ENCODE measurements at places on chromosomes 12 and 14.

DNA sequence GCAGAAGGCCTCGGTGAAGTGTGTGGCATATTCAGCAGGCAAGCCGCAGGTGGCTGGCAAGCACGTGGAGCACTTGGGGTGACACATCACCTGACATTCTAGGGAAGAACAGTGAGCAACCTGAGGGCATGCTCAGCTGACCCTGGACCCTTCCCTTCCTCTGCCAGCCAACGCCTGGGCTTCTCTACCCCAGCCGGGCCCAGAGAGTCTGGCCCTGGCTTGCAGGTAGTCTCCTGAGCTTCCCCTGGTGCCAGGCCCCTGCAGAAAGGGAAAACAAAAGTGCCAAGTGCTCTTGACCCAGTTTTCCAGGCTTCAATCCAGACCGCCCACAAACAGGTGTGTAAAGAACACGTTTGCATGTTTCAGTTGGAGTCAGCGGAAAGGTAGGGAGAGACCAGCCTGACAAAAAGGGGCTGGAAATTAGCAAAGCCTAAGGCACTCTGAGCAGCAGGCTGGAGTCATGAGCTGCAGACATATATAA is 45.7 kb downstream of the PRKAB1 start:
- no peak overlapping the region for H3K4me3 ChIP-seq
- H3K36me3 ChIP-seq, result no peaks in the 10 kb centered on the region
- no peaks in the 10 kb centered on the region for H3K4me1 ChIP-seq
- H3K27ac ChIP-seq, result no peak overlapping the region

GRCh38 chr12:95017482-95017881 is 14.0 kb upstream of the NDUFA12 start:
- peaks cover 12% of the 10 kb centered on the region for H3K36me3 ChIP-seq
- no peak overlapping the region for H3K27ac ChIP-seq
- no peaks in the 10 kb centered on the region for H3K4me1 ChIP-seq
- no peaks in the 10 kb centered on the region for H3K27me3 ChIP-seq

DNA sequence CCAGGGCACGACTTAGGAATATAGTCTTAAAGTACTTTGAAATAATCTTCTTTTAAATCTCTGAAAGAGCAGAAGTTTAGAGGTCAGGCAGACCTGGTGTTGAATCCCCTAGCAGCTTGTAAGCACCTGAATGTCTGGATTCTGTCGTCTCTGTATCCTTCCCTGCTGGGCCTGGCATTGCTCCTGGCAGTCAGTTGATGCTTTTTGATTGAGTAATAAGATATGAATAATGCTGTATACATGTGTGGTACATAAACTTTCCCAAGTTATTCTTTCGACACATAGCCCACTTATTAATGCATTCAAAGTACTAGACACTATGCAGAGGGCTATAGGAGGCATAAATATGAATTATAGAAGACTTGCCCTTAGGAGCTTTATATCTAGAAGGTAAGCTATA is 31.4 kb downstream of the EVL start:
- peaks cover 66% of the 10 kb centered on the region for H3K4me1 ChIP-seq
- peak overlapping the region; percentile 18 for H3K4me3 ChIP-seq

DNA sequence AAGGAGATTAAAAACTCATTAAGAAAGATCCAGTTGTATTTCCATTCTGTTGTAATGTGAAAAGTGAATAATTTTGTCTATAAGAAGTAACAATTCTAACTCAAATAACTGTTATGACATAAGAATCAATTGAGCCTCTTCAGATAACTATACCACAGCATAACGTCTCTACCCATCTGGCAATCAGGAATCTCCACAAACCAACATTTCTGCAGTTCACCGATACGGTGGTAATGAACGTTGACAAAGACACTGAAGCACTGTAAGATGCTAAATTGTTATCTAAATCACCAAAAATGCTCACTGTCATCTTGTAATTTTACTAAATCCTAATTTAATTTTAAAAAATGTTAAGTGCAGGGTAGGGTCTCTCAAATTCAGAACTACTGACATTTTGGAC is 130.9 kb upstream of the USP15 start:
- H3K27ac ChIP-seq, result no peak overlapping the region
- H3K36me3 ChIP-seq, result no peaks in the 10 kb centered on the region
- no peak overlapping the region for H3K4me3 ChIP-seq
- H3K27me3 ChIP-seq, result no peaks in the 10 kb centered on the region
- no peak for DNase-seq
- no peaks in the 10 kb centered on the region for H3K4me1 ChIP-seq

DNA sequence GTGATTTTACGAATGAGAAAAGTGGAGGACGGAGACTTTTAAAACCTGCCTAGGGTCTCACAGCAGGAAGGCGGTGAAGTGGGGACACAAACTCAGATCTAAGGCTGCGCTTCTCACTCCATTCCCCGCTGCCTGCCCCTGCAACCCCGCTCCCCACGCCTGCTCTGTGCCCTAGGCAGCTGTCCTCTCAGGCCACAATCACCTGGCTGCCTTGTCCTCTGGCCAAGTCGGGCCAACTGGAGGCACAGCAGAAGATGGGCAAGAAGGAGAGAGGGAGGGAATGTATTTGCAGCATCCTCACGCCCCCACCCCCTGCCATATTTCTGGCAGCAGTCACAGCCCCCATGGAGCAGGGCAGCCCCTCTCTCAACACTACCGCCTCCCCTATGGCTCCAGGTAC is 94.9 kb downstream of the CHGA start:
- H3K4me1 ChIP-seq, result peaks cover 39% of the 10 kb centered on the region
- H3K27me3 ChIP-seq, result no peaks in the 10 kb centered on the region
- DNase-seq, result no peak
- H3K27ac ChIP-seq, result peak overlapping the region; percentile 61
- no peak overlapping the region for H3K4me3 ChIP-seq

DNA sequence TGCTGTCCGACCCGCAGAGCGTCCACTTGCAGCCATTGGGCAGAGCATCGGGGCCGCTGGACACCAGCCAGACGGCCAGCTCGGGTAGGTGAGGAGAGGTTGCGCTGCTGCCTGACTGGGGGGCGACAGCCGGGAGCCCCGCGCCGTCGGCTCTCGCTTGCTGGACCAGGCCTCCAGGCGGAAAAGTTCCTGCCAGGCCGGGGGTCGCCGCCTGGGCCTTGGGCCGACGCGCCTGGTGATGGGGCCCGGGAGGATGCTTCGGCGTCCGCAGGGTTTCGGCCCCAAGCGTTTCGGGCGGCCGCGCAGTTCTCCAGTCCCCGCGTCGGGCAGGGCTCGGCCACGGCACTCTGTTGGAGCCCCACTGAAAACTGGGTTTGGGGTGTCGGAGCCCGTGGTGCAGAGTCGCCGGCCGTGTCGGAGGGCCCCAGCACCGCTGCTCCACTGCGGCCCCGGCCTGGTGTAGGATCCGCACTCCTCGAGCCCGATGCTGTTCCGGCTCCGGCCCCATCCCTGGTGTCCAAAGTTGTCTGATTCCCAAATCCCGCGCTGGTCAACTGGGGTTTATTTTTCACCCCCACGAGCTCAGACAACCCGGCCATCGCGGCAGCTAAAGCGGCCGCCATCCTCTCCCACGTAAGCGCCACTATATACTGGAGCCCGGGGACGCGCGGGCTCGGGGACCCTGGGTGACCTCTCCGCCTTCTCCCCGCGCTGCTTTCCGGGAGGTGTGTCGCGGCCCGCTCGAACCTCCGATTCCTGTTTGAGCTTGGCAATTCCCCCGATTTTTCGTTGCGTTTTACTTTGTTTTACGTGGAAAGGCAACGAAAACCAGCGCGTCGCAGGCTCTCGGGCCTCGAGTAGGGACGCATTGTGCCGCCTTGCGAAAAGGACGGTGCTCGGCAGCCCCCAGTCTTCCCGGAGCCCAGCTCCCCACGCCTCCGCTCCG is 872 bp downstream of the VSX2 start:
- peak overlapping the region; percentile 69 for H3K4me3 ChIP-seq
- no peak for DNase-seq
- H3K4me1 ChIP-seq, result peaks cover 14% of the 10 kb centered on the region
- no peak overlapping the region for H3K27ac ChIP-seq
- peaks cover 3% of the 10 kb centered on the region for H3K36me3 ChIP-seq

DNA sequence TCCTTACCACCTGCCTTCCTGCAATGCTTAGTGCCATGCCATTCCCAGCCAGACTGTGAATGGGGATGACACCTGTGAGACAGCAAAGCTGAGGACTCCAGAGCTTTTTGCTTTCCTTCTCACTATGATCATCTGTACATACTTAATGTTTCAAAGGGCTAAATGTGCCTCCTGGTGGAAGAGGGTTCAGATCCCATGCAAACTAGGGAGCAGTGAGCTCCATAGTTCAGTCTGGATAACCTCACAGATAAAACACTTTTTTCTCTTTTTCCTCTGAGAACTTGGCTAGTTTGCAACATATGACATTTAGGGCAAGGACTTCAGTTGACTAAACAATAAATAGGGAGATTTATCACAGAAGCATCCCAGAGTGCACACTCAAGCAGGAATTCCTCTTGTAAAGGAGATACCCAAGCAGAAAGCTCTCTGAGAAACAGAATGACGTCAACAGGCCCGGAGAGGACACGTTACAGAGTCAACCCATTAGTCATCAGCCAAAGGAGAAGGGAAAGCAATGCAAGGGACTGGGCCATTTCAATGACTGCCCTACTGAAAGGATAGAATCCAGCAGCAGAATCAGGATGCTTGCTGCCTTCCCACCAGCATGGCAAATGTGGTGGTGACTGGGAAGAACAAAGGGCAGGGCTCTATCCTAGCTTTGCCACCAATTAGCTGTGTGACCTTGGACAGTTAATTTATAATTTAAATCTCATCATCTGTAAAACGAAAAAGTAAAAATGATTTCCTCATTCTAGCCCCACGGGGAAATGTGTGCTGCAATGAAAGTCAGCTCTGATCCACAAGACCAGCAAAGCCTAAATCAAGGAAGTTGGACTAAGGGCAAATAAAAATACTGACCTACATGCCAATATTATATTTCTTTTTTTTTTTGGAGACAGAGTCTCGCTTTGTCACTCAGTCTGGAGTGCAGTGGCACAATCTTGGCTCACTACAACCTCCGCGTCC is 80.8 kb upstream of the ACTN1 start:
- H3K4me1 ChIP-seq, result peaks cover 4% of the 10 kb centered on the region
- DNase-seq, result no peak
- H3K27me3 ChIP-seq, result no peaks in the 10 kb centered on the region
- H3K36me3 ChIP-seq, result peaks cover 54% of the 10 kb centered on the region
- H3K27ac ChIP-seq, result peak overlapping the region; percentile 15

- H3K36me3 ChIP-seq, result peaks cover 24% of the 10 kb centered on the region
- no peak overlapping the region for H3K4me3 ChIP-seq
Observed at GRCh38 chr12:89859508-89860220, 151.0 kb upstream of the ATP2B1 start.

GRCh38 chr12:95538656-95539055 is 12.6 kb downstream of the USP44 start:
- no peaks in the 10 kb centered on the region for H3K4me1 ChIP-seq
- H3K4me3 ChIP-seq, result no peak overlapping the region
- peaks cover 4% of the 10 kb centered on the region for H3K36me3 ChIP-seq
- DNase-seq, result no peak
- peaks cover 10% of the 10 kb centered on the region for H3K27me3 ChIP-seq

- no peaks in the 10 kb centered on the region for H3K27me3 ChIP-seq
- no peak for DNase-seq
- peaks cover 14% of the 10 kb centered on the region for H3K4me1 ChIP-seq
- H3K4me3 ChIP-seq, result no peak overlapping the region
- H3K27ac ChIP-seq, result peak overlapping the region; percentile 89
Observed at GRCh38 chr14:50739186-50739585, 71.1 kb upstream of the SAV1 start.

DNA sequence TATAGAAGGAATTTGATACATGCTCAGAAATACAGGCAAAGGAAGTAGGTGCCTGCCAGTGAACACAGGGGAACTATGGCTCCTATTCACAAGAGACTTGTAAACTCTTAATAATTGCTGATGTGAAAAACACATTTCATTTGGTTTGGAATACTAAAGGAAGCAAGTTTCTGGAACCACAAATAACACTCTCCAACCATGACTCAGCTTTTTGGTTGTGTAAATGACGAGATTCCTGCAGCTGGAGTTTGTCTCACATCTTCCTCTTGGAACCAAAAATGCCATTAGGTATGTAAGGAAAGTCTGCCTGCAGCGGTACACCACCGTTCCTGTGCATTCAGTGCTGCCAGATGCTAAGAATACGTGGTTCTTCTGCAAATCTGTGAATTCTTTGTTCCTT is 4.5 kb upstream of the OR11H6 start:
- no peaks in the 10 kb centered on the region for H3K36me3 ChIP-seq
- H3K4me1 ChIP-seq, result no peaks in the 10 kb centered on the region
- H3K27ac ChIP-seq, result no peak overlapping the region
- H3K27me3 ChIP-seq, result peaks cover 8% of the 10 kb centered on the region
- no peak overlapping the region for H3K4me3 ChIP-seq
- DNase-seq, result no peak

DNA sequence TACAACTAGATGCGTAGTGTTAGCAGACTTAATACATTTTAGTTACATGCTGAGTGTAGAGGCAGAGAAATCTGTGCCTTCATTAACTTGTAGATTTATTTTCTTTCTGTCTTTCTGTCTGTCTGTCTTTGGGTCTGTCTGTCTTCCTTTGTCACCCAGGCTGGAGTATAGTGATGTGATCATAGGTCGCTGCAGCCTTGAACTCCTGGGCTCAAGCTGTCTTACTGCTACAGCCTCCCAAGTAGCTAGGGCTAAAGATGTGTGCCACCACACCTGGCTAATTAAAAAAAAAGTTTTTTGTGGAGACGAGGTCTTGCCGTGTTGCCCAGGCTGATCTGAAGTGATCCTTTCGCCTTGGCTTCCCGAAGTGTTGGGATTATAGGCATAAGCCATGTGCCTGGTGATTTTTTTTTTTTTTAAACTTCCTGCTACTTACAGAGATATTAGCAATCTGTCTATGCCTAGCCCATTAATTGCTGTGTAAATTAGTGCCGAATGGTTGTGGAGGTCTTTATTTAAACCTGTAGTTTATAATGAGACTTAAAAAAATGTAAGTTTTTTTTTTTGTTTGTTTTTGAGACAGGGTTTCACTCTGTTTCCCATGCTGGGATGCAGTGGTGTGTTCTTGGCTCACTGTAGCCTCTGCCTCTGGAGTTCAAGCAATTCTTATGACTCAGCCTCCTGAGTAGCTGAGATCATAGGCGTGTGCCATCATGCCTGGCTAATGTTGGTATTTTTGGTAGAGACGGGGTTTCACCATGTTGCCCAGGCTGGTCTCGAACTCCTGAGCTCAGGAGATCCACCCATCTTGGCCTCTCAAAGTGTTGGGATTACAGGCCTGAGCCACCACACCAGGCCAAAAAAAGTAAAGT is 22.8 kb downstream of the ERC1 start:
- H3K27ac ChIP-seq, result no peak overlapping the region
- H3K4me1 ChIP-seq, result peaks cover 3% of the 10 kb centered on the region
- H3K36me3 ChIP-seq, result no peaks in the 10 kb centered on the region

GRCh38 chr14:91324606-91325575 is 80.4 kb upstream of the GPR68 start:
- H3K36me3 ChIP-seq, result peaks cover 89% of the 10 kb centered on the region
- H3K27me3 ChIP-seq, result no peaks in the 10 kb centered on the region
- DNase-seq, result peak; percentile 35

DNA sequence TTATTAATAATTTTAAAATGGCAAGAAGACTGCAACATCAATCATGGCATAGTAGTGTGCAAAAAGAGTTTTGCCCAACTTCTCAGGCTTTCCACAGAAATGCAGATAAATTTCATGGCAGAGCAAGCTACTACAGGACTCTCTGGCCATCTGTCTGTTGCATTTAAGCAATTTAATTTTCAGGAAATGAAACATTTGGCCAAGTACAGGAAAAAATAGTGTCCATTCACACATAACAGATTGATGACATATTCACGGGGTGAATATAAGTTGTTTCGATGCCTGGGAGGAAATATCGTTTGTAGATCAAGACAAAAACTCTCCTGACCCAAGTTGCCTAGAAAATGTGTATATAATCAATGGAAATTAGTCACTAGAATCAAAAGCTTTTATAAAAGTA is 324.0 kb downstream of the PRKD1 start:
- DNase-seq, result no peak
- no peaks in the 10 kb centered on the region for H3K4me1 ChIP-seq
- no peaks in the 10 kb centered on the region for H3K27me3 ChIP-seq
- H3K4me3 ChIP-seq, result no peak overlapping the region
- no peaks in the 10 kb centered on the region for H3K36me3 ChIP-seq

Measured in effector memory CD8-positive, alpha-beta T cell (primary cell).